ENCODE measurements at places on chromosomes 7 and 10.

DNA sequence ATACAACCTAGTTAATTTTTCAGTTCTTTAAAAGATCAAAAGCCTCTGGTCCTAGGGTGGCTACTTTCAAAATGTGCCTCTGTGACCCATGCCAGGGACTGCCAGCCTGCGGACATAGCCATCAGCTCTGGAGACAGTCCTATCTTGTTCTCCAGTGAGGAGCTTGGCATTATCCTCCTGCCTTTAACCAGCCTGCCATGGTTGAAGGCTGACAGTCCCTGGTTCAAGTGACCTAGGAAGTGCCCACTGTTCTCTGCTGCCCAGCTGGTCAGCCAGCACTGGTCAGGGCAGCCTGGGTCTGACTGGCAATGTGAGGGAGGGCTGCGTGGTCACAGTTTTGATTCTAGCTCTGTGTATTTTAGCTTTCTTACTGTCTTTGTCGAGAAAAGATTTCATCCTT, 18.1 kb upstream of the ARHGAP22 start:
- DNase-seq, result no peak

GRCh38 chr10:95391581-95392216, 100.9 kb upstream of the PDLIM1 start:
- DNase-seq, result peak; percentile 70

DNA sequence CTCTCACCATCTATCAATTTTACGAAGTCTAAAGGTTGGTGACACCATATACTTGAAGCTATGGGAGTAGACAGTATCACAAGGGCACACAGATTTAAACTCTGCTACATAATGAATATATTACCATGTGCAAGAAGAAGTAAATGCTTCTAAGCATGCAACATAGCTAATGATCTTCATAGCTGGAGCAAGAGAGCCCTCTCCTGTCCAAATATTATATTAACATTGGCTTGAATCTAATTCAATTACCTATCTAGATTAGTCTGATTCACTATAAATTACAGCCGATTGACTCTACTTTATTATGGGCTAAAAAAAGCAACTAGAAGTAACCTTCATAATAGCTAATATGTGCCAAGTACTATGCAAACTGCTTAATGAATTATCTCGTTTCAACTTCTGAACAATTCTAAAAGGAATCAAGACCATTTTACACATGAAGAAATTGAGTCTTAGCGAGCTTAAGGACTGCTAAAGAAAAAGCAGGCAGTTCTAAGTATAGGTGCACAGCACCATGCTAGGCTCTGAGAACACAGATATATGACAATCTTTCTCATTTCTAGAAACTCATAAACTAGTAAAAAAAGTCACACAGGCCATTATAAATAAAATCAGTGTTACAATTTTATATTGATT, 21.9 kb downstream of the FRA10AC1 start:
- DNase-seq, result peak; percentile 17

- peak; percentile 68 for DNase-seq
These were observed 19.7 kb downstream of the SUFU start for GRCh38 chr10:102523250-102524029.

GRCh38 chr10:113087165-113088029, 137.3 kb downstream of the TCF7L2 start:
- peak; percentile 99 for DNase-seq

- peak; percentile 38 for DNase-seq
These were observed 105.3 kb upstream of the FAM20C start for GRCh38 chr7:87047-87446.

DNA sequence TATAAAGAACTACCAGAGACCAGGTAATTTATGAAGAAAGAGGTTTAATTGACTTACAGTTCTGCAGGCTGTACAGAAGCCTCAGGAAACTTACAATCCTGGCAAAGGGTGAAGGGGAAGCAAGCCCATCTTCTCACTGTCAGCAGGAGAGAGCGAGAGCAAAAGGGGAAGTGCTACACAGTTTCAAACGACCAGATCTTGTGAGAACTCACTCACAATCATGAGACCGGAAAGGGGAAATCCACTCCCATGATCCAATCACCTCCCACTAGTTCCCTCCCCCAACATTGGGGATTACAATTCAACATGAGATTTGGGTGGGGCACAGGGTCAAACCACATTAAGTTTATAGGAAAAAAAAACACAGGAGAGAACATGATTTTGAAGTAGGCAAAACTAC, 222.1 kb upstream of the SHH start:
- no peak for DNase-seq

DNA sequence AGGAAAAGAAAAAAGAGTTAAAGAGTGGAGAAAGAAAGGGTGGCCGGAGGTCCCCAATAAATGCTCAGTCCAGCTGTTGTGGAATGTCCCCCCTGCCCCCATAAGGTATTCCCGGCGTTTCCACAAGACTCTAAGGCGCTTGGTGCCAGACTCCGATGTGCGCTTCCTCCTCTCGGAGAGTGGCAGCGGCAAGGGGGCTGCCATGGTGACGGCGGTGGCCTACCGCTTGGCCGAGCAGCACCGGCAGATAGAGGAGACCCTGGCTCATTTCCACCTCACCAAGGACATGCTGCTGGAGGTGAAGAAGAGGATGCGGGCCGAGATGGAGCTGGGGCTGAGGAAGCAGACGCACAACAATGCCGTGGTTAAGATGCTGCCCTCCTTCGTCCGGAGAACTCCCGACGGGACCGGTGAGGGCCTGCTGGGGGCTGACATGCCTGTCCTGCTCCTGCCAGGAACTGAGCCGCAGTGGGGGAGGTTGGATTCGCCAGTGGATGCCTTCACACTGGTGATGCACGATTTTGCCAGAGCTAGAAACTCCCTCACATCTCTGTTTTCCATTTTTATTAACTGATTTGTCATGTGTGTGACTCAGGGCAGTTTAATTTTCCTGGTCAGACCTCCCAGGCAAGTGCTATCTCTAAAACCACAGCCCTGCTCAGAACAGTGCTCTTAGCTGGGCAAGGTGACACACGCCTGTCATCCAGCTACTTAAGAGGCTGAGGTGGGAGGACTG, 34.2 kb downstream of the TACR2 start:
- DNase-seq, result peak; percentile 90

DNA sequence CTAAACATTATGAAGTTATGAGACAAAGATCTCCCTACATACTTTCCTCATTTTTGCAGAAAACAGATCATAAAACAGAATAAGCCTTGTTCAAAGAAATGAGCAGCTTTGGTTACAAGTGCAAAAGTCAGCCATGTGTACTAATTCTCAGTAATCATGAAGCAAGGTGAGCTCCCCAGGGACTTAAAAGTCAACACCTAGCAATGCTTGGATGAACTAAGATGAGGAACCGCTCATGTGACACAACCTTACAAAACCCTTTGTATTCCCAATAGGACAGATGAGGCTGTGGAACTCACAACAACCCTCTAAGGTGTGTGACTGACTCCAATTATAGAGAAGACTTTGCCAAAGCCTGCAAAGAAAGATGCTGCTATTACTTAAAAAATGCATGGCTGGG, 154.5 kb downstream of the SLC25A13 start:
- no peak for DNase-seq

- DNase-seq, result no peak
These were observed 398.3 kb downstream of the DPP6 start for GRCh38 chr7:154450451-154450850.

Measured in foreskin fibroblast (primary cell).